ENCODE measurements at places on chromosomes 2 and 18.

GRCh38 chr2:232319803-232320442 lies 58.6 kb upstream of the ALPP start:
- no peak for DNase-seq

DNA sequence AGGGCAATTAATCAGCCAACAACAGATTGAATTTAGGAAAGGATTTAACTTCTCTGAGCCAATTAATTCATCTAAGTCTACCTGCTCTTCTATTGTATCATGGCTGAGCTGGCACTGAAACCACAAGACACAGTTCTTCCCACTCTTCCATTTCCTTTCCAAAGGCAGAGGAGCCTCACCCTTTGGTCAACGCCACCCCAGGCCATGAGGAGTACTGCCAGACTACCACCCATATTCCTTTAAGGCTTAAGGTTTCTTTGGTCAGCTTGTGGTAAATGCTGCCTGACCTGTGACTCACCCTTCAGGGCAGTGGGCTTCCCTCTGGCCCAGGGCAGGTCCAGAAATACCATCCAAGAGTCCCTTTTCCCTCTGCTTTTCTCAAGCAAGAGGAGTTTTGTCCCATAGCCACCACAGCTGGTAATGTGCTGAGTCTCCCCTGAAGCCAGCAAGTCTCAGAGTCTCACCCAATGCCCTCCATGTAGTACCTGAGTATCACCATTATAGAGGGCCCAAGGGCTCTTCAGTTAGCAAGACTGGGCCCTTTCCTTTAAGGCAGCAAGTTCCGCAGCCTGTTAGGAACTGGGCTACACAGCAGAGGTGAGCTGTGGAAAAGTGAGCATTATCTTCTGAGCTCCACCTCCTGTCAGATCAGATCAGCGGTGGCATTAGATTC lies 900.5 kb upstream of the CRIM1 start:
- no peak for DNase-seq

DNA sequence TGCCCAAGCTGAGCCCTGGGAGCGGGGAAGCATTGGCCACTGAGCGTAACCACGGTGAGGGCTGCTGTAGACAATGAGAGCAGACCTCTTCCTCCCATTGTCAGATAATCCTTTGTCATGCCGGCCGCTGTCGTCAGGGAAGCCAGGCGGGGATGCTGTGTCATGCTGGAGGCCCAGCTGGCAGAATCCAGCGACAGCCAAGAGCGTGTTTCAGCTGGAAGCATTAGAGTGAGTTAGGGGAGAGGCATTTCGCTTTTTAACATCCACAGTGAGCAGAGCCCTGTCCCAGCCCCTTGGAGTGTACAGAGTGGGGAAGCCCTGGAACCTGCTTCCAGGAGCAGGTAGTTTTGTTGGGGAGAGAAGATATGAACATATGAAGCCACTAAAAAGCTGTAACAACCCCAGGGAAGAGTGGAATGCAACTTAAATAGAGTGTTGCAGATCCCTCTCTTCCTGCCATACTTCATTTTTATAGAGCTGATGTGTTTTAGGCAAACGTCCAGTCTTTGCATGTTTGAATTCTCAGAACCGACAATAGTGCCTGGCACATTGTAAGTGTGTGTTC lies 7.0 kb downstream of the CTIF start:
- DNase-seq = no peak

DNA sequence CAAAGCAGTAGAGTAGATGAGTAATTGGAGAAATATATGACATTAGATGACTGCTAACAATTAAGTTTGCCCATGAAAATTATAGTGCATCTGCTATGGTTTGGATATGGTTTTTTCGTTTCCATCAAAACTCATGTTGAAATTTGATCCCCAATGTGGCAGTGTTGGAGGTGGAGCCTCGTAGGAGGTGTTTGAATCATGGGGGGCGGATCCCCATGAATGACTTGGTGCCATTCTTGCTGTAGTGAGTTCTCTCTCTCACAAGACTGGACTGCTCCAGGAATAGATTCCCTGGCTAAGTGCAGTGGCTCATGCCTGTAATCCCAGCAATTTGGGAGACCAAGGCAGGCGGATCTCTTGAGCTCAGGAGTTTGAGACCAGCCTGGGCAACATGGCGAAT lies 9.7 kb upstream of the CUL3 start:
- DNase-seq = no peak

- DNase-seq = no peak
Observed at GRCh38 chr2:201414099-201415023, 36.9 kb downstream of the TRAK2 start.

DNA sequence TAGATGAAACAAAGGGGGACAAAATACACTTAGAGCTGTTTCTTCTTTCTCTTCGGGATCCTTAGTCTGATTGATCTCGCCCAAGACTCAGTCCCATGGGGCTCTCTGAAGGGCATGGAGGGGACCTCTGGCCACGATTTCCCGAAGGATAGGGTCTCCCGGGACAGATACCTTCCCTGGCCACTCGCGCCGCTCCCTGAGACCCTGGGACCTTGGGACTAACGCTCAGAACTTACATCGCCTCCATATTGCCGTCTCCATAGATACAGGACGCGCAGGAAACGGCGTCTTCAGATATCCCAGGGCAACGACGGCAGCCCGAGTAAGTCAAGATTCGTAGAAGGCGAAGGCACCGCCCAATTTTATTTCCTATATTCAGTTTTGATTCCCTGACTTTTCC lies at the start of gene CFAP65:
Gene CFAP65, minus strand, starts transcription at position 265 of the 400 bp plus-strand sequence. CDS start 2,468 bp downstream, outside the sequence.
- peak; percentile 12 for DNase-seq

GRCh38 chr18:76980663-76981395 lies 151.8 kb downstream of the MBP start:
- no peak for DNase-seq

GRCh38 chr2:86253424-86253823 lies 54.2 kb downstream of the MRPL35 start:
- no peak for DNase-seq

- DNase-seq = no peak
Observed at GRCh38 chr18:62659698-62660097, 55.6 kb upstream of the PHLPP1 start.

- no peak for DNase-seq
Observed at GRCh38 chr18:3857544-3857943, 407.6 kb downstream of the TGIF1 start.

DNA sequence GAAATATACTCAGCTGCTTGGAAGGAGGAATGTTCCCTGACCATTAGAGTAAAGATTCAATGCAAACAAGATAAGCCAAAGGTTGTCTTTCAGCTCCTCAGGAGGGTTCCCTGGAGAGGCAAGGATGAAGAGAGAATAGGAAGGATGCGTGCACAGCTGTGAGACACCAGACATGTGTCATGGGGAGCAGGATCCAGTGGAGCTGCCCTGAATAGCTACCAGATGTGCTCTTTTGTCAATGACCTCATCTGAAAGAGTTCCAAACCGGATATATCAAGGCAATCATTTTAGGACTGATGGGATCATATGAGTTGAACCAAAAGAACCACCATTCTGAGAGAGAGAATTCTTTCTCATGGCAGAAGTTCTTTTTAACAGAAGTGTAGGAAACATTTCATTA lies 490.6 kb downstream of the IRS1 start:
- DNase-seq = no peak

GRCh38 chr2:28134262-28134812 lies 243.8 kb downstream of the BABAM2 start:
- no peak for DNase-seq

DNA sequence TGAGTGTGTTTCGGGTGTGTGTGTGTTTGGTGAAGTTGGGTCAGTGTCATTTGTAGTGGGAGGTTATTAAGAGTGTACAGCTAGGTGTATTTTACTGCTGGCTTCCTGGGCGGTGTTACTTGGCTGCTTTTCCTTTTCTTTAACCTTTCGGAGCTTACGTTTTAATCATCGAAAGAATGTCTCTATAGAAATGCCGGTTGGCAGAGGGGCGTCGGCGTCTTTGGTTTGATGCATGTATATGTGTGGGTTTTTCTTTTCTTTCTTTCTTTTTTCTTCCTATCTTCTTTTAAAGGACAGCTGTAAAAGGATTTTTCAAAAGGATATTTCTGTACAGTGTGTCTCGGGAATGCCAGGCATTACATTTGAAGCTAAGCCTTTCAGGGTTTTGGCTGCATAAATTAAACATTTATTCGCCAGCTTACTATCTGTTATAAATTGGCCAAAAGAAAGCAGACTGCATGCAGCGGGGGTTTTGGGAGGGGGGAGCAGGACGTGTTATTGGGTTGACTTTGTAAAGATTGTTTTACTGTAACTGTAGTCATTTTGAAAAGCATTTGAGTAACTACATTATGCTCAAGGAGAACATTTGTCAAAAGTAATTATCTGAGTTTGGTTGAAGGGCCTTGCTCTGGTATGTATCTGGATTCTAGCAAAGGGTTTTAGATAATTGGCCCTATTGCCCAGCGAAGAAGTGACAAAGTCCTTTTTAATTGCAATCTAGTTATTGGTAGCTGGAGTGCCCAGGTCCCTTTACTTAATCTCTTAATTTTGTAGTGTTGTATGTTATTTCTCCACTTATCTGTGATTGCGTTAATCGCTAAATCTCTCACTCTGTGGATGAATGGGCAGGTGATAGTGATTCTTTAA lies 1.6 kb downstream of the ASXL3 start:
- no peak for DNase-seq

GRCh38 chr2:186737732-186738508 lies 44.1 kb downstream of the FAM171B start:
- no peak for DNase-seq

DNA sequence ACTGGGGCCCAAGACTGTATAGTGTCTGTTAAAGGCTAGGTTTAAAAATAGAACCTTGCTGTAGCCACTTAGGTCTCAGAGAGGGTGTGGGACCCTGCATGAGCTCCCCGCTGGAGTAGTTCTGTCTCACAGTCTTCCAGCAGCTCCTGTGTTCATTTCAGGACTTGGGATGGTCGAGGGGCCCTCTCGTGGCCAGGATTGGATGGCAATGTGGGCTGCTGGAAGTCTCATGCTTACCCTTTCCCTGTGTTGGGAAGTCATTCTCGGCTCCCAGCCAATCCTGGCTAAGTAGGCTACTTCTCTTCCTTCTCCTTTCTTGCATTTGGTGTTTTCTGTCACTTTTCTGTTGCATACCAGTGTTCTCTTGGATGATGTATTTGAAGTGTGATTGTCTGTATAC lies 284.0 kb upstream of the GCFC2 start:
- no peak for DNase-seq

GRCh38 chr2:21356086-21356856 lies 232.5 kb downstream of the TDRD15 start:
- no peak for DNase-seq

GRCh38 chr18:57982372-57983021 lies 61.5 kb upstream of the NEDD4L start:
- DNase-seq = no peak

GRCh38 chr18:70827632-70828031 lies 538.8 kb downstream of the SOCS6 start:
- DNase-seq = no peak

Data from activated T-cell treated with anti-CD3 and anti-CD28 coated beads for 24 hours (primary cell).